Panc1 (cell line): ENCODE measurements at places on chromosomes 16 and 17.

DNA sequence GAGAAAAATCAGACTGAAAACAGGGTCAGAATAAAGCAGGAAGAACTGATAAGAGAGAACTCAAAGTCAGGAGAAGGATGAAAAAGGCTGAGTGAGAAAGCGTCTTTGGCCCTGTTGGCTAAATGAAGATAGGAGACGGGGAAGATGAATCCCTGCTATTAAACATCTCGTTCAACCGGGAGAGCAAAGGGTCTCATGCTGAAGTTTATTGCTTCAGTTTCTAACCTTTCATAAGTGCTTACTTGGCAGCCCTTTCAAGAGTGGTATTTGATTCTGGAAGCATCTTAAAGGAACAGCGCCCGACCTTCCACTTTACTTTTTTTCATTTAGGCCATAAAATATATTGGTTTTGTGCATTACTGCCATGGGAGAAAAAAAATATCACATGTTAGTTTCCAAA, 288.3 kb upstream of the RBFOX1 start:
- no peak for DNase-seq

- no peak for DNase-seq
These were observed 221.7 kb downstream of the RPTOR start for GRCh38 chr17:80766290-80766855.

DNA sequence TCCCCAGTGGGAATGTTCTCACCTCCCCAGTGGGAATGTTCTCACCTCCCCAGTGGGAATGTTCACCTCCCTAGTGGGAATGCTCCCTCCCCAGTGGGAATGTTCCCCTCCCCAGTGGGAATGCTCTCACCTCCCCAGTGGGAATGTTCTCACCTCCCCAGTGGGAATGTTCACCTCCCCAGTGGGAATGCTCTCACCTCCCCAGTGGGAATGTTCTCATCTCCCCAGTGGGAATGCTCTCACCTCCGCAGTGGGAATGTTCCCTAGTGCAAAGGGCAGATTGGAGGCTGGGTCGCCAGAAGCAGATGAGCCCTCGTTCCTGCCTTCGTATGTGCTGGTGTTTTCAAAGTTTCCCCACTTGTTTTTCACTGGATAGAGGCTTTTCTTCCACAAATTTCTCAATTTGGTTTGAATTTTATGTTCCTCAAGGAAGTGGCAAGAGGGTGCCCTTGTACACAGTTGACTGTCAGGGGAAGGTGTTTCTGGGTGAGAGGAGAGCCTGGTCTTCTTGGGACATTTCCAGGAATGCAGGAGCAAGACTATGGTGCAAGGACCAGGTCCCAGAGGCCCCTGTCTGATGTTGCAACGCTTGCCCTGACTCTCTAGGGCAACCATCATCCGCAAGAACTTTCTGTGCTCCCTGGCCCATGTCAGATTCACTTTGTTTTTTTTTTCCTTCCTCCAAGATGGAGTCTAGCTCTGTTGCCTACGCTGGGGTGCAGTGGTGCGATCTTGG, 34.0 kb downstream of the TRARG1 start:
- DNase-seq = no peak

DNA sequence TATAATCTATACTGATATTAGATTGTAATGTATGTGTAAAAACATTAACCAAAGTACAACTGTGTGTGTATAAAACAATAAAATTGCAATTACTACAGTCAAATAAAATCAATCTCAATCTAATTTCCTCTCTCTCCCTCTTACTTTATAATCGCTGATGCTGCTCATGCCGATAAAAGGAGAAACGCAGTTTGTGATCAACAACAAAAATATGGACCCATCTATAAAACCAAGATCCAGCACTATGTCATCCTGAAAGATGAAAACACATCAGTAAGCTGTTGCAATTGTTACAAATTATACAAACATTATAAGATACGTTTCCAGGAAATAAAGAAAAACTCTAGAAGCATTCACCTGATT, 33.5 kb upstream of the ABCA6 start:
- DNase-seq = peak; percentile 15

DNA sequence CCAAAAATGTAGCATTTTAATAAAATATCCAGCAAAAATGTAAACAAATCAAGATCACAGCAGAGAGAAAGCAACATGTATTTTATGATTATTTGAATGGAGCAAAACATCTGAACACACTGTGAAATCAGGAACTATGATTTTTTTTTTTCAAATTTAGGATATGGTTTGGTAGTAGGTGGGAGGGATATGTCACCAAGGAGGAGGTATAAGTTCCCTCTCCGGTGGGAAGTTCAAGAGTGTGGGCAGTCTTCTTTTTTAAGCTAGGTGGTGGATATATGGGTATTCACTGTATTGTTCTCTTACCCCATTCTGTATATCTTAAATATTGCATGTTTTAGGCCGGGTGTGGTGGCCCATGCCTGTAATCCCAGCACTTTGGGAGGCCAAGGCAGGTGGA, 10.2 kb downstream of the CDR2 start:
- DNase-seq = no peak

- no peak for DNase-seq
These were observed 20.8 kb downstream of the ATP6V0D1 start for GRCh38 chr16:67460168-67460567.

DNA sequence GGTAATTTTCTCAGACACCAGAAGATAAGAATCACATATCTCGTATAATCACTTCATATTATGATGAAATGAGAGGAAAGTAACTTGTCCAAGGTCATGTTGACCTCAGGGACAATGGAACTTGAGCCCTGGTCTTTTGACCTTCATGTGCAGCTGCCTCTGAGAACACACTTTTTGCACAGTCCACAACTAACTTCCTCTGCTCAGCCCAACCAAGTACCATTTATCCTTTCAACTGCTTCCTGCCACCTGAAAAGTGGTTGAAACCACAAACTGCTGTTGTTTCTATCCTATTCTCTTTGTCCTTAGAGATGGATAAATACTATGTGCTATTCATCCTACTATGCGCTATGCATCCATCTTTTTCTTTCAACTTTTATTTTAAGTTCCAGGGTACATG, 2.3 kb upstream of the CCL1 start:
- DNase-seq = no peak

- DNase-seq = no peak
These were observed 432.7 kb upstream of the ASIC2 start for GRCh38 chr17:33725675-33726271.

GRCh38 chr17:44548376-44549230, 8.7 kb upstream of the FZD2 start:
- DNase-seq = no peak

GRCh38 chr16:78796221-78796866, 696.9 kb downstream of the WWOX start:
- DNase-seq = no peak

GRCh38 chr17:31532081-31532480, 140.6 kb downstream of the RAB11FIP4 start:
- no peak for DNase-seq

DNA sequence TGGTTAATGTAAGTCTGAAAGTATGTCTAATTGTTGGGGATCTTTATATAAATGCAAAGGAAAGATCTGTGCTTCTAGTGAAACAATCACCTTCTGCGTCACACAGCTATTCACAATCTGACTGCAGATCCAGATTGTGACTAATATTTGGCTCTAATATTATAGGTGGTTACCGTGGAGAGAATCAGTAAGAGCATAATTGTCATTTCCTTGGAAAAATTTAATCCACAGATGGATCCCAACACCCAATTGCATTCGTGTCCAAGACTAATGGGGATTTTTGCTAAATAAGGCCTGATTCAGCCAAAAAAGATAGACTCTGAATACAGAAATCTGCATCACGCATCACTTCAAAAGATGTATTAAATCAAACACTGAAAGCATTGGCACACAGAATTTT, 2.7 kb upstream of the KCNJ2 start:
- no peak for DNase-seq

DNA sequence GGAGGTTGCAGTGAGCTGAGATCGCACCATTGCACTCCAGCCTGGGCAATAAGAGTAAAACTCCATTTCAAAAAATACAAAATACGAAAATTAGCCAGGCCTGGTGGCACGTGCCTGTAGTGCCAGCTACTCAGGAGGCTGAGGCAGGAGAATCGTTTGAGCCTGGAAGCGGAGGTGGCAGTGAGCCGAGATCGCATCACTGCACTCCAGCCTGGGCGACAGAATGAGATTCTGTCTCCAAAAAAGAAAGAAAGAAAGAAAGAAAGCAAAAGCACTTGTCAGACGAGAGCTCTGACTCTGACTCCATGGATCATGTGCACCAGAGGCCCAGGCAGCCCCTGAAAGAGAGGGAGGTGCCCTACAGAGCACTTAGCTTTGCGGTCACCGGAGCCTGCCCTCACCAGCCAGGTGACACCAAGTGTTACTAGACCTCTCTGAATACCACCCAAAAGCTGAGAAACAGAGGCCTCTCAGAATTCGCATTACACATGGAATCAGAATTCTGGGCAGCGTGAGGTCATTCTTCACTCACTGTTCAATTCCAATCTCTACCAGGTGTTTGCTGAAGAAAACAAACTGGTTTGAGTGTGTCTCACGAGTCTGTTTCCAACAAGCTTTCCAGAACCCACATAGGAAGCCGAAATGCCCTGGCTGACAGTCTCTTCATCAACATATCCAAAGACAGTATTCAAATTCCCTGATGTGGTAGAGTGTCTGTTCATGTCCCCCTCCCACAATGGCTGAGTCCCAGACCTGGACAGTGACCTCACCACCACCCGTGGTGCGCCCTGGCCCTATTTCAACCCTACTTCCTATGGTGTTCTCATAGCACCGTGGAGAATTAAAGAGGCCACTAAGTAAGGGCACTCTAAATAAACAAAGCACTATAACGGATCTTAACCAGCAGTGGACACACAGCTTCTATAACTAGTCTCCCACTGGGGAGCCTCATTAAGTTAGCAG, 1.5 kb downstream of the FLCN start:
- DNase-seq = no peak

GRCh38 chr17:6853764-6854442, 22.4 kb upstream of the TEKT1 start:
- DNase-seq = no peak

- DNase-seq = no peak
These were observed 4.5 kb upstream of the KRT15 start for GRCh38 chr17:41523225-41523593.

DNA sequence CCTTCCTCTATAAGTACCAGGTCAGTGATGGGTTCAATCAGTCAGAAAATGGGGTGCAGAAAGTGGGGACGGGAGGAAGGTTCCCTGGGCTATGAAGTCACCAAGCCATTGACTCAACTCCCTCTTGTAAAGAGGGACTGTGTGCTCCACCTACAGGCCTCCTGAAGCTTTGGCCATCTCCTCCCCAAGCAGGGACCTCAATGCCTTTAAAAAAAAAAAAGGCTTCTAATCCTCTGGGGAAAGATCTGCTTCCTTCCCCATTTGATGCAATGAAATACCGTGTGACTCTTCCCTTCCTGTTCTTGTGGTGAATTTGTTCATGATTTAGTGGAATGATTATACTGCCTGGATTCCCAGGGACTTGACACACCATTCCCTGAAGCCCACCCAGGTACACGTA, 30.8 kb downstream of the VWA3A start:
- DNase-seq = no peak

- DNase-seq = no peak
These were observed 232.8 kb upstream of the SALL1 start for GRCh38 chr16:51383909-51384308.

- DNase-seq = no peak
These were observed 102.9 kb downstream of the TMEM132E start for GRCh38 chr17:34682305-34682704.

DNA sequence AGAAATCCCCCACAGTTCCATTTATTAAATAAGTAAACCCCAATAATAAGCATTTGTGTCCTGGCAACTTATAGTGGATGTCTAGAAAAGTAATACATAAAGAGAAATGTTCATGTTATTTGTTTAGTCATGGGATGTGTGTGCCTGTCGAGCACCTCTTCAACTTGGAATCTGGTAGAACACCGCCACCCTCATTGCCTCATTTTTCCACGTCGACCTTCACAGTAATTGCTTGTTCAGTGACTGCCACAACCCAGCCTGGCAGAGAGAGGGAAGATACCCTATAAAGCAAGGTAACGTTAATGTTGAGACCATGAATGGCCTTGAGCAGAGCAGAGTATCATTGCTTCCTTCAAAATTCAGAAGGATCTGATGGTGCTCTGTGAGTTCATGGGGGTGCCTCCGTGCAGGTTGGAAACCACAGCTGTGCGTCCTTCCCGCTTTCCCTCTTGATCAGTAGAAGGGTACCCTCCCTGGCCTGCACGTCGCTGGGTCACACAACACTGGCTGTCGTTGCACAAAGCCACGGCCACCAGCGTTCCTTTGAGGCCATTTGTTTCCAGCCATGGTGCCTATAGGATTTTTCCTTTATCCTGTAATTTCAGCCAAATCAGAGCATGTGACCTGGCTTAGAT, 3.7 kb upstream of the DNASE1 start:
- DNase-seq = no peak

- no peak for DNase-seq
These were observed 69.1 kb upstream of the PMFBP1 start for GRCh38 chr16:72241008-72241407.

GRCh38 chr17:45003877-45004276, 35.8 kb upstream of the C1QL1 start:
- no peak for DNase-seq

DNA sequence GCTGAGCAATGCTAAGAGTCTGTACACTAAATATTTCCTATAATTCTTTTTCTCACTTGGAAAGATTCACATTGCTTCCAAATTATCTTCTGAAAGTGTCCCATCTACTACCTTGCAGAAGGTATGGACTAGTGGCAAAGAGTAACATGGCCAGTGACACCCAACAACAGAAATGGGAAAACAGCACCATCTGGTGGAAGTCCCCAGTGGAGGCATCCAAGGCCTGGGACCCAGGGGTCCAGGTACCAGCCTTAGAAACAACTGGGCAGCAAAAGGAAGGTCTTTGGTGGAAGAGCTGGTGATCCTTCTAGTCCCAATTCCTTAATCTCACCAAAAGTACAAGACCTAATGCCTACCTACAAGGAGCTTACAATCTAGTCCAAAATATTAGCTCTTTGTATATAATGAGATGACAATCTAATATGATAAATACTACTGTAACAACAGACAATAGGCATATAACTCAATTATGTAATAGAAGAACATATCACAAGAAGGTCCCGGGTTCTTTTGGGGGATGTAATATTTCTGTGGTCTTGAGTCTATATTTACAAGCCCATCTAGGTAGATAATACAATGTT, 55.3 kb downstream of the SKAP1 start:
- DNase-seq = no peak

DNA sequence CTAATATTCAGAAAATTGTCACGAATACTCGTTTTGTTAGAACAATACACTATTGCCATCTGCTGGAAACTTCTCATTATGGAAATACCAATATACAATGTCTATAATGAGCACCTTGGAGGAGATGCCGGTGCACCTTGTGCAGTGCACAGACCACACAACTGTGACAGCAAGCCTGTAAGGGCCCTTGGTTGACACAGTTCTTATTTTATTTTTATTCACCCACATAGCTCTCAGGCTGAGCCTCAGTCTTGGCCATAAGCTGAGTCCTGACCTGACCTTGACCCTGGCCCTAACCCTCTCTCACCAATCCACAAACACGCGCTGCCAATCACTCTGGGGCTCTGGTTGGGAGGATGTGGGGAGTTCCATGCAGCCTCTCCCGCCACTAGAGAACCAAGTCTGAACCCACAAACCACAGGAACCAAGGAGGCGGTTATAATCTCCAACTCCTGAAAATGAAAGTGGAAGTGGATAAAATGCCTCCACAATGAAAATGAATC, 7.6 kb downstream of the AIPL1 start:
- DNase-seq = no peak

- no peak for DNase-seq
These were observed 12.7 kb downstream of the CDC27 start for GRCh38 chr17:47176389-47176826.
